T-helper 2 cell (primary cell): ENCODE measurements at places on chromosomes 1 and 21.

- no peak for DNase-seq
Measured at GRCh38 chr1:30805304-30806003, 47.9 kb upstream of the LAPTM5 start.

- DNase-seq: peak; percentile 34
Measured at GRCh38 chr1:39106801-39107327, 80.7 kb downstream of the NDUFS5 start.

GRCh38 chr21:43829575-43830119 lies 35.4 kb upstream of the AGPAT3 start:
- no peak for DNase-seq

DNA sequence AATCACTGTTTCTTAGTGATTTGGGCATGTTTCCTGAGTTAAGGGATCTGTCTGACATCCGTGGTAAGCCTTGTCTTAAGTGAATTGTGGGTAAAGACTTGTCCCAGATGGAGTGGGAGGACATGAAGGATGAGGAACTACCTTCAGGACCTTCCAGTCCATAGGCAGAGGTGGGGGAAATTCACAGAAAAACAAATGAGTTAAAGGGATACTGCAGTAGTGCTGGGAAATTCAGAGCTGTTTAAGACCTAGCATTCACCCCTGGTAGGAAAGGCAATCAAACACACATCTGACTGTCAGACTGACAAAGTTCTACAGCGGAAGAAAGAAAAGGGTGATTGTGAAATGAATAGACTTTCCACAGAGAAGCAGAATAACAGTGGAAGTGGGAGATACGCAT lies 3.0 kb downstream of the GNAT2 start:
- no peak for DNase-seq

- DNase-seq: no peak
Measured at GRCh38 chr1:24164004-24164403, 21.1 kb upstream of the IL22RA1 start.

DNA sequence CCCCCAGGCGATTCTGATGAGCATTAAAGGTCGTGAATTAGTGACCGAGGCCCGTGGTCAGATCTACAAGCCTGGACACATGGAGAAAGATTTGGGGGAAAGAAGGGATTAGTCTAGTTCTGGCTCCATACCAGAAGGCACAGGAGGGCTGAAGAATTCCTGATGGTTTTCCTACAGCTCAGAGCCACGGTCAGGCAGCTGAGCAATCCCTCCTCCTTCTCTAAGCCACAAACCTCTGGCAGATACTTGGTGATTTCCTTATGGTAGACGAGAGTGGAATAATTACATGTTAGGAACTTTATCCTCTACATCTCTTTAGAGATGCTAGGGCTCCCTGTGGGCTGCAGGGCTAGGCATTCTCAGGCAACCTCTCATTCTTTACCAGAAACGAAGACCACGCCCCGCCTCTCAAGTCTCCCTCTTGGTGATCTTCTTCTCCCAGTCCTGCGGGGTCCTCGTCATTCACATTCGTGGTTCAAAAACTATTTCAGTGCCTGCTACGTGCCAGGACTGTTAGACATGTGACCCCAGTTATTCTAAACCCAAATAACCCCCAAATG lies 20.5 kb upstream of the ZBTB18 start:
- DNase-seq: no peak

DNA sequence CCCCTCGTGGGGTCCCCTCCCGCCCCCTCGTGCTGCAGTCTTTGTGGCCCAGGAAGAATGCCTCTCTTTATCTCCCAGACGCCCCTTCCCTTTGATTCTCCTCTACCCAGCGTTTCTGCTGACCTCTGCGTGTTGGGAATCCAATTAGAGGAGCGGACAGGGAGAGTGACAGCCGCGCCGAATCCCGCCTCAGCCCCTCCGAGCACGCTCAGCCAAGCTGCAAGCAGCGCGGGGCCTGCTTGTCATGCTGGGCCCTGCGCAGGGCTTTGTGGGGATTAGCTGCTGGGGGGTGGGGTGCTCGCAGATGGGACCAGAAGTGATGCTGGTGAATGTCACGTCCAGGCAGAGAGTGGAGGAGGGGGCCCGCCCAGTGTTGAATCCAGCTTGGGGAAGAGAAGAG lies 91.1 kb downstream of the EPHB2 start:
- DNase-seq: no peak

DNA sequence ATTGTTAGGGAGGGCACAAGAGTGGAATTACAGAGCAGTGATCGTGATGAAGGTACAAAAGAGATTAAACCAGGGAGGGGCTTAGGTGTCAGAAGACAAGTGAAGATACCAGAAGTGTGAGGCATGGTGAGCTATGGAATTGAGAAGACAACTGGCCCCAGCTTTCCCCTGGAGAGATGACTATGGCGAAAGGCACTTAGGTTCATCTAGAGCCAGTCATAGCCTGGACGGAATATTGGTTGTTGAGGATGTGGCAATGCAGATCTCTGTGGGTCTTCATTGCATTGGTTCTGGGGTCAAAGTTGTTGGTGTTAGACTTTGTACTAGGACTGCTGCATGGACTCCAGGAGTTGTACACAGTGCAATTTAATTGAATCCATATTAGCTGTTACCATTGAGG lies 115.7 kb downstream of the FASLG start:
- no peak for DNase-seq

GRCh38 chr1:11291049-11291448 lies 18.1 kb downstream of the UBIAD1 start:
- no peak for DNase-seq

DNA sequence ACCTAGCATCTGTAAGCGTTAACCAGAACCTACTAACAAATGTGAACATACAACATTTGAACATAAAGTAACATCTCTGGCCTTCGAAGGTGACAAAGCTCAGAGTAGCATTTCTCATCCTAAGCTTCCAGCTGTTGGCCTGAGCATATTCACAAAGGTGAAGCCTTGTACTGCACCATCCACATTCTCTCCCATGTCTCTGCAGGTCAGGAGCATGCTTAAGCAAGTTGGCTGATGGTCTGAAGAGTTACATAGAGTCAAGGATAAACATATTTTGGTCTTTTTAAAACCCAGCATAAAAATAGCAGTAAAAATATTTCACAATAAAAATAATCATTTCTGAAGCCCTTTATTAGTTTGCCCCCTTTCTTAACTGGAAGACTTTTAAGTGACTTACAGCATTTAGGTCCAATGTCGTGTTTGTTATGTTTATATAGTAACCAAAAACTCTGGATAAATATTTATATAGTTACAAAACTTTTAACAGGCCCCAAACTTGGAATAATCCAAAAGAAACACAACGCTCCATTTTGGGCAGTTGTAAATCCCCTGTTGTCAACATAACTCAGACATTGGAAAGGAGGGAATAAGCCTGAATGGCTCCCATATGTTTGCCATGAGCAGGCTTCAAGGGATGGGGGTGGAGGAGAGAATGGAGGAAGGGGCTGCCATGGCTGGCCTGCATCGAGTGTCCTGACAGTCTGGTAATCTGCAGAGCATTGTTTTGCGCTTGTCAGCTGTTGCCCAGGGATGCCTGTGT lies 42.8 kb upstream of the ENAH start:
- no peak for DNase-seq
